ENCODE measurements at places on chromosomes 3 and 15.

- DNase-seq: no peak
These were observed 3.2 kb upstream of the PXYLP1 start for GRCh38 chr3:141228395-141228794.

DNA sequence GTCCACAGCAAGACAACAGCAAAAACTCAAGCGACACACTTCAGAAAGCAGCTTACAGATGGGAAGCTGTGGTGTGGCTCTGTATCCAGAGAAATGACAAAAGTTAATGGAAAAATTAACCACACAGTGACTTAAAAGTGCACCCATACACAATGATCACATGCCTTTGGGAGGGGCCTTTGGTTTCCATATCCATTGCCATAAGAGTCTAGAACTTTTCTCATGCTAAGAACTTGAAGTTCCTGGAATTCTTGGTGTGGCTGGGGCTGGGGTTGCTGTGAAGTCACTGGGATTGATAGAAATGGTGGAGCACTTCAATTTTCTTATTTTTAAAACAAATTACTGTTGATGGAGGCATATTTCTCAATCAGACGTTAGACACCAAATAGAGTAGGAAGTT is 108.6 kb upstream of the FEZF2 start:
- DNase-seq: no peak

DNA sequence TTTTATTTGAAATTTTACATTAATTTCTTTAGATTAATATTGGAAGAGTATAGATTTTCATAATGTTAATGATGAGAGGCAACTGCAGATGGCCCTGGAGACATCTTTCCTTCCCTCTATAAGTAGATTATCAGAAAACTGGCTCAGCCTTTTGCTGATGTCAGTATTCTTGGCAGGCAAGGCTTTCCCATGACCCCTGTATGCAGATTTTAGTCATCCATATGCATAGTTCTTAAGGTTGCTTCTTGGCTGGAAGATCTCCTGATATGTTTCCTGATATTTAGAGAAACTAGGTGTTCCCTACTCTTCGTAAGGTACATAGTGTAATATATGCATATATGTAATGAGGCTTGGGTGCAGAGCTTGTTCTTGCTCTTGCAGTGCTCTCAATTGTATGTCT is 911.4 kb downstream of the EPHA3 start:
- DNase-seq: no peak

DNA sequence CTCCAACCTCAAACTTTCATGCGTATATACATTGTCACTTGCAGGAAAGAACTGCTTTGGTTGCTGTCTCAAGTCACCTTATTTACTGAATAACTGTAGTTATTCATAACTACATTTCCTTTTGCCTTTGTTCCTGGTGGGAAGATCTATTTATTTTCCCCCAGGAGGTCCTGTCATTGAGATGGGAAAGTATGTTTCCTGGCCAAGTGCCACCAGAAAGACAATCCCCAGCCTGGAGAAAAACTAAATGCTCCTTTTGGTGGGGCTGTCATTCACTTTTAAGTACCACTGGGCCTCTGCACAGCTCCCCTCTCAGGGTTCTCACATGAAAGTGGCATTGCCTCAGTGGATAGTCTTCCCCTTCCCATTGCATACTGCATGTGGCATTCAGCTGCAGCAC is 59.8 kb downstream of the LRRC3B start:
- no peak for DNase-seq

- no peak for DNase-seq
These were observed 110.6 kb upstream of the DCBLD2 start for GRCh38 chr3:99012051-99012450.

DNA sequence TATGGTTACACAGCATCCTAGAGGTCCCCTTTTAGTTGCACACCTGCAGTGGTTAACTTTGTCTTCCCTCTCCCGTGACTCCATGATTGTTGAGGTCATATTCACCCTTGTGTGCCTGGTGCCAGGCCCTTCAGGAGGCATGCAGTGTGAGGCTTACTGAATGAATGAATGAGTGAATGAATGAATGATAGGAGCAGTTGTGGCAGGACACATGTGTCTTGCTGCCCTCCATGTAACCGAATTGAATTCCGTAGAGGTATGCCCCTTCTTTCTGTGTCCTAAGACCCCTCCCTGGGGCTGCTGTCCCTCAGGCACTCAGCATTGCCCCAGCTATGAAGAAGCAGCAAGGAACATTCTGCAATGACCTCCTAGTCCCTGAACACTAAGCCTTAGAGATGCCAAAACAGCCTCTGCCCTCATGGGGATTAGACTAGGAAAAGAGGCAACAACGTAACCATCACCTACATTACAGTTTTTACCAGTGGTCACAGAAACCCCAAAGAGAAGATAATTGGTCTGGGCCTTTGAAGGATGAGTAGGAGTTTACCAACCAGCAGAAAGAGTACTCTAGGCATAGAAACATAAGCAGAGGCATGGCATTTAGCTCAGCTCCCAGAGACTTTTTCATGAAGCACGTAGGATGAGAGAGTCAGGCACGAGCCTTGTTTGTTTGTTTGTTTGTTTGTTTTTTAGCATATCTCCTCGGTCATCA is 22.5 kb upstream of the CPNE9 start:
- DNase-seq: no peak

GRCh38 chr3:126512916-126513650 is 4.5 kb downstream of the UROC1 start:
- no peak for DNase-seq

DNA sequence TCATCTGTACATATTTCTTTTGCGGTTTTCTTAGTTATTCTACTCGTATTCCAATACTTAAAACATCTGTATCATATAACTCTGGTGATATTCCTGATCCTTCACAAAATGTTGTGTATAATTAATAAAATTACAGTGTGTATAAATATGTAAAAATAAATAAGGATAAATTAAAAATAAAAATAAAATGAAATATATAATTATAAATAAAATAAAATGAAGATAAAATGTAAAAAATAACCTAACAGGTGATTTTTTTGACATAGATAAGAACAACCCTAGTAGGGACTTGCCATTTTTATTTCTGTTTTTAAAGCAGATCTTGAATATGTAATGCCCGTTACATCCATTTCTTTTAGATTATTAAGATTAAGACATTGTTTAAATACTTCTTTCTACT is 25.6 kb downstream of the IL1RAP start:
- DNase-seq: no peak

GRCh38 chr15:67878712-67879206 is 38.9 kb upstream of the RNU6-1 start:
- DNase-seq: no peak

- DNase-seq: no peak
These were observed 144.1 kb downstream of the SOX2 start for GRCh38 chr3:181855825-181856224.

DNA sequence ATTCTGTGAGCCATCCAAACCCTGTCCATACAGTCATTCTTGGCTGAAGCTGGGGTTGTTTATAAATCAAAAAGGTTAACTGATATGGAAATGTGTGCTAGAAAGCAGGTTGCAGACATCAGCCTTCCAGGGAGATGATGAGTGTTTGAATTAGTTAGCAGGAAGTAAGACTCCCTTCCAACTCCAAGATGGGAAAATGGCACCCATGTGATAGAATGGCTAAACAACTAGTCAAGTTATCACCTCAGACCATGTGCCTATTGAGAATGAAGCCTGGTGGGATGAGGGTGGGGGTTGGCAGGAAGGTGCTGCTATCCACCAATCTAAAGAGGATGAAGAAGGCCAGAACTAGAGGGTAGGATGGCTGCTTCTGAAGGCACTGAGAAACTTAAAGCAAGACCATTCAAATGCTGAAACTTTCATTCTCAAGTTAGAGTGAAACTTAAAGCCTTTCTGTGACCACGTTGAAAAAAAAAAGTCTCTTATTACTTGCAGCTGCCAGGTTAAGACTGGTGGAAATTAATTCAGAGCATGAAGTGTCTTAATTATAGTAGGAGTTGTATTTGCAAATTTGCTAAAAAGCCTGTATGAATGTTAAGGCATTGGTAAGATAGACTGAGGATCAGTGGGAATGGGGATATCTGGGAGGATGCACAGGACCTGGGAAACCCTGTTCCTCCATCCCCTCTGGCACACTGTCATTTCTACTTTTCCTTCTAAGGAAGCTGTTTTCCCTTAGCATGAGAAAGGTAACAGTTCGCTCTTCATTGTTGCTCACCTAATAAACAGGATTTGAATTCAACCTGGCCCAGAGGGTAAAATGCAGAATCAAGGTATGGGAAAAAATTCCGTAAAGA is 36.8 kb downstream of the CCR3 start:
- DNase-seq: no peak

DNA sequence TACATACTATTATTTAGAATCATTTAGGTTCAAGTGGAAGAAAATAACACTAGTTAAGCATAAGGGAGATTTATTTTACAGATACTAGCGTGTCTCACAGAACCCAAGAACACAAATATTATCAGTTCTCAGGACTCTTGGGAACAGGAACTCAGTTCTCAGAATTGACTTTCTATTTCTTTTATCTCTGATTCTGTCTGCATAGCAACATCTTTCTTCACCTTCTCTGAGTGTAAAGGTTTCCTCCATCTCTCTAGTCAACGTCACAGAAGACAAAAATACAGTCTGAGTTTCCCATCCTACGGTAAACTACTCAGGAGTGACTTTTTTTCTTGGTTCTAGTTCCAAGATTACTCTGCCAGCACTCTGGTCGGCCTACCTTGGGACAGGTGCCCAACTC is 220.0 kb downstream of the SV2B start:
- no peak for DNase-seq

- DNase-seq: no peak
These were observed 62.7 kb downstream of the ASTE1 start for GRCh38 chr3:130963878-130964277.

DNA sequence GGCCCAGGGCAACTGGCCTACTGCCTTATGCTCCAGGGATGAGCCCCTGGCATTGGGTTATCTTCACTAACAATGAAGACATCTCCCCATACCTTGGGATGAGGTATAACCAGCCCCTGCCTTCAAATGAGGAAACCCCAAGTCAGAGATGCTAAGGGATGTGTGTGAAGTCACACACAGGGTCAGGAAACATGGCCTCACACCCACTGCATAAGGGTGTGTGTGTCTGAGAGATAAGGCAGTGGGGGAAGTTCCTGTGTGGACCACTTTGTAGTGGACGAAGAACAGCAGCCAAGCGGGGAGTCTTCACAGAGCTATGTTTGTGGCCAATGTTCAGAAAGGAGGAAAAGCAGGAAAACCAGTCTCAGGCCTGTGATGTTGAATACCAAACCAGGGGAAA is 10.5 kb downstream of the ELP6 start:
- DNase-seq: no peak

DNA sequence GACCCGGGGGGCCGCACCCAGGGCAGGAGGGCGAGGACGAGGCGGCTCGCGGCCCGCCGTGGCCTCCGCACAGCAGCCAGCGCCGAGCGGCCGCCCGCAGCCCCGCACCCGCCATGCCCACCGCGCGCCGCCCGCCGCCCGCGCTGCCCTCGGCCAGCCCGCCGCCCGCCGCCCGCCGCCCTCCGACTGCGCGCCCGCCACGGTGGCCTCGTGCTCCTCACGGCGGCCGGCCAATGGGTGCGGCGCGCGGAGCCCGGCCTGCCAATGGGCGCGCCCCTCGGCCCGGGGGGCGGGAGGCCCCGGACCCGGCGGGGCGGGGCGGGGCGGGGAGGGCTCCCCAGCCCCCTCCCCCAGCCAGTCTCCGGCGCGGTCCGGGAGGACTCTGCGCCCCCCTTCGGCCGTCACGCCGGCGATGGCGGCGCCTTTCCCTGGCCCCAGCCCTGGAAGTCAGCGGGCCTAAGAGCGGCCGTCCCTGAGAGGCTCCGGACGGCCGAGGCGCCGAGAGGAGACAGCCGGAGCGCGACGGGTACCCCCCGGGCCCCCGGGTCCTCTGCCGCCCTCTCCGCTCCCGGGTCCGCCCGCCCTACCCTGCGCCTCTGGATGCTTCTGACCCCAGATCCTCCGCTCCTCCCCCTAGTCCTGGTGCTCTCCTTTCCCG is at the start of gene NT5DC2:
NT5DC2 (minus strand) TSS at position 235 of the 658 bp plus-strand sequence; CDS start at position 115, 120 bp downstream.
- peak; percentile 35 for DNase-seq

DNA sequence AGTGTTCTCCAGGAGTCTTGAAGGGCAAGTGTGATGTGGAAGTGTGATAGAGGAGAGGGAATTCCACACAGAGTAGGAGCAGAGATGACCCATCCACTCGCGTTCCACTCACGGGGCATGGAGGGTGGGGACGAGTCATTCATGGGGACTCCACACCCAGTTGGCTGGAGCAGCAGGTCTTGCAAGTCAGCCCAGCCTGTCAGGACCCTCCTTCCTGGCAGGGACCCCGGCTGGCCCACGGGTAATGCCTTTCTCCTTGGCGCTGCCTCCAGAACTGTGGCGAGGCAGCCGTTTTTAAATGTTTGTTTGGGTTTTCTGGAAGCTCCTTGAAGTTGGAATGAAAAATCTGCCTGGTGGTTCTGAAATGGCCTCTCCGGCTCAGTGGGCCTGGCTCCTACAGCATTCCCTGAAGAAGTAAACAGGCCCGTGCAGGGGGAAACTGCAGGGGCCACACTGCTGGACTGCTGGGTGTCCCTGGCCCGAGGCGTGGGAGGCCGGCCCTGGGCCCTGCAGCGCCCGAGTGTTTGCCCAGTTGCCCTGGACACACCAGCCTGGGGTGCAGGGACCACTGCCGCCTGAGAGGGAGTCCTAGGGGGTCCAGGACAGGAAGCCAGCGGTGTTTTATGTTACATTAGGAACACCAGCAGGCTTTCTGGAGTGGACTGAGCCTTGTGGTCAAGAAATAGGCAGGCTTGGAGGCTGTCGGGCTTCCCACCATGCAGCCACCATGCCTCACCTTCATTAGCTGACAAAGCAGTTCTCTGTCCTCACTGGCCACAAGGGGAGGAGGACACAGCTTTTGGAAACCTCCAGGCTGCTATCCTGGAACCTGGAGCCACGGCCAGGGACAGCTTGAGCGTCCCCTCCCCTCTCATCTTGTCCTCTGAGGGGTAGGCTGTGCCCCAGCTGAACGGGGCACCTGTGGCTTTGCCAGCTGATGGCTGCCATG is 61.3 kb downstream of the CEMIP start:
- DNase-seq: no peak

DNA sequence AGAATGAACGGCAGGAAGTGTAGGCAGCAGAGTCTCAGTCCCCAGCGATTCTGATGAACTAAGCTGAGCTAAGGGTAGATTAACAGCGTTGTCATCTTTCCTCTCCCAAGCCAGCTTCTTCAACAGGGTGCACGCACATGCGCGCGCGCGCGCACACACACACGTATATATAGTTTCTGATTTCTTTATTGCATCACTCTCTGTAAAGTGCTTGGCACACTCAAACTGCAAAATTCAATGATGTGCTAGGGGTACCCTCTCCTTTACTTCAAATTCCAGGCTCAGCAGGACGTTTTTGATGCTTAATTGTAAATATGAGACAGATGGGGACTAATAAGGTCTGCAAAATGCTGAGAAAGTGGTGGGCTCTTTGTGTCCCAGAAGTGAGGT is 26.1 kb upstream of the VPS8 start:
- DNase-seq: no peak

GRCh38 chr3:50806031-50806430 is 131.3 kb downstream of the DOCK3 start:
- DNase-seq: no peak

Data from activated T-cell treated with anti-CD3 and anti-CD28 coated beads for 4 hours (primary cell).